ENCODE measurements at places on chromosomes 16 and 17.

GRCh38 chr16:50336884-50337283 is 31.9 kb downstream of the BRD7 start:
- no peak for DNase-seq

GRCh38 chr17:63845509-63845908 is 3.0 kb upstream of the SMARCD2 start:
- no peak for DNase-seq

- DNase-seq = no peak
Observed at GRCh38 chr17:41284043-41284442, 8.5 kb downstream of the KRTAP9-7 start.

DNA sequence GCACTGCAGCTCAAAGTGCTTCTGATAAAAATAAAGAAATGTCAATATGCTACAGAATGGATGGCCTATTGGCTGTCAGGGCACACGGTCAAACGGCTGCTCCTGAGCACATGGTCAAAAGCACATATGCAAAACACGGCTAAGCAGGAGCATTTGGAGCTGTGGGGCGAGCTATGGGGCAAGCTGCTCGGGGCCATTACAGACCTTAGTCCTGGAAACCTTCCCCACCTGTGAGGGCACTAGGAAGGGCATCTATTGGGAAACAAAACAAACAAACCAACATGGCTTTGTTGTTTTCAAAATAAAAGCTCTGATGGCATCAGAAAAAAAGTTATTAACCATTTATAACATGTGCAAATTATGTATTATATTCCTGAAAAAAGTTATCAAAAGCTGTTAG is 83.6 kb downstream of the SLC5A11 start:
- no peak for DNase-seq

- no peak for DNase-seq
Observed at GRCh38 chr17:38713456-38714075, 8.5 kb downstream of the MLLT6 start.

- no peak for DNase-seq
Observed at GRCh38 chr16:2838928-2839327, 8.8 kb downstream of the ZG16B start.

DNA sequence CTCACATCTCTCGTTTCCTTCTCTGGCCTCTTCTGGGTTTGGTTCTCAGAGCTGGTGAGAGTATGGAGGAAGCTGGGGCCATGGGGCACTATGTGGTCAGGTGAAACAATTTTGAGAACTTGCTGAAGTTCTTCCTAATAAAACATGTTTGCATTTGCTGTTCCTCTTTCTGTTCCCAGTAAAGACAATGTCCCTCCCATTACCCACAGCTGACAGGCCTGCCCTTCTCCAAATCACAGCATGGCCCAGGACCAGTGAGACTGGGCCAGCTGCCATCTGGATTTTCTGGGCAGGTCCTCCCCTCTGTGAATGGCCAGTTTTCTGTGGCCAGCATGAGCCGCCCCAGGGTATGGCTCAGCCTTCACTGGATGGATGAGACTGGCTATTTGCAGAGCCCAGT is at the start of gene CD300H:
Gene CD300H (minus strand): TSS at position 113 of the 400 bp plus-strand sequence.
- DNase-seq = no peak

DNA sequence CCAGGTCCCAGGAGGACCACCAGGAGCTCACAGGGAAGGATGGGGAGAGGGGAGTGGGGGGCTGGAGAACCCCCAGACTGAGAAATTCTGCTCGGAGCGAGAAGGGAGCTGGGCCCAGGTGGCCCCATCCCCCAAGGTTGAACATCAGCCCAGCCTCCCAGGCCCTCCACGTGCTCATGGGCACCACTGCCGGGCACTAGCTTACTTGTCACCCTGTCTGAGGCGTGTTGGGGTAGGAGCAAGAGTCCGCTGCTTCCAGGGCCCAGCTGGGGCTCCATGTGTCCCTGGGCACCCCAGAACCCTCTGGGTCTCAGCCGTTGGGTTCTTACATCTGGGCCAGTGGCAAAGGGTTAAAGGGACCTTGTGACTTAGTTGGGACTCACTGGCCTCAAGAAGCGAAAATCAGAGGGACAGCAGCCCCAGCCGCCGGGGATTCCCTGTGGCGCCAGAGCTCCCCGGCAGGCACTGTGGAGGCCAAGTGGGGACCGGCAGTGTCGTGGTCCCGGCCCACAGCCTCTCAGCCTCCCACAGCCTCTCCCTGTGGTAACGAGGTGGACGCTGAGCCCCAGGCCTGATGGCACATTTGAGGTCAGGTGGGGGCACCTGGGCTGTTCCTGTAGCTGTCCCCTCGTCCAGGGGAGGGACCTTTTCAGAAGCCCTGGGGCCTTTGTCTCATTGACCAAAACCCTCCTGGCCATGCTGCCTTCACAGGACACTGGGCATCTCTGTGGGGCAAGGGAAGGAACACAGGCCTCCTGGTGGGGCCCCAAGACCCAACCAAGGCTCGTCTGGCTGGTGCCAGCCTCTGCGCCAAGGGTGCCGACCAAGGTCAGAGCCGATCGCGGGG is 33.7 kb upstream of the CDH15 start:
- DNase-seq = no peak

DNA sequence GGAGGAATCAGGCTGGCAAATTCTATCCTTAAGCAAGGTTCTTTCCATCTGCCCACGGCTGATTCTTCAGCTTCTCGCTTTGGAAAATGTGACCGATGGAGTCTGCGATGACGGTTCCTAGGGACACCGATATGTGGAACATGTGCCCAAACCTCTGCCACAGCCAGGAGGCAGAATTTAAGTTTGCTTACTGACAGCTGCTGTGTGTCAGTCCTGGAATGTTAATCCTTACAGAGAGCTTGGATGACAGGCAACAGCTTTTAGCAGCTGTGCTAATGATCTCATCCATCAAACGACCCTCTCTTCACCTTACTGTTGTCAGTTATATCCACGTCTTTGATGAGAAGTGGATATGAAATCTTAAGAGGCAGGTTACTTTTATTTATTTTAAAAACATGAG is 11.4 kb upstream of the MYH13 start:
- DNase-seq = no peak

Data from vagina (tissue), 2 donors.